Occipital lobe (tissue), 3 donors: ENCODE measurements at places on chromosomes 1 and 21.
A peak's percentile ranks its signal among the peaks of the same experiment; 100 is the strongest.

DNA sequence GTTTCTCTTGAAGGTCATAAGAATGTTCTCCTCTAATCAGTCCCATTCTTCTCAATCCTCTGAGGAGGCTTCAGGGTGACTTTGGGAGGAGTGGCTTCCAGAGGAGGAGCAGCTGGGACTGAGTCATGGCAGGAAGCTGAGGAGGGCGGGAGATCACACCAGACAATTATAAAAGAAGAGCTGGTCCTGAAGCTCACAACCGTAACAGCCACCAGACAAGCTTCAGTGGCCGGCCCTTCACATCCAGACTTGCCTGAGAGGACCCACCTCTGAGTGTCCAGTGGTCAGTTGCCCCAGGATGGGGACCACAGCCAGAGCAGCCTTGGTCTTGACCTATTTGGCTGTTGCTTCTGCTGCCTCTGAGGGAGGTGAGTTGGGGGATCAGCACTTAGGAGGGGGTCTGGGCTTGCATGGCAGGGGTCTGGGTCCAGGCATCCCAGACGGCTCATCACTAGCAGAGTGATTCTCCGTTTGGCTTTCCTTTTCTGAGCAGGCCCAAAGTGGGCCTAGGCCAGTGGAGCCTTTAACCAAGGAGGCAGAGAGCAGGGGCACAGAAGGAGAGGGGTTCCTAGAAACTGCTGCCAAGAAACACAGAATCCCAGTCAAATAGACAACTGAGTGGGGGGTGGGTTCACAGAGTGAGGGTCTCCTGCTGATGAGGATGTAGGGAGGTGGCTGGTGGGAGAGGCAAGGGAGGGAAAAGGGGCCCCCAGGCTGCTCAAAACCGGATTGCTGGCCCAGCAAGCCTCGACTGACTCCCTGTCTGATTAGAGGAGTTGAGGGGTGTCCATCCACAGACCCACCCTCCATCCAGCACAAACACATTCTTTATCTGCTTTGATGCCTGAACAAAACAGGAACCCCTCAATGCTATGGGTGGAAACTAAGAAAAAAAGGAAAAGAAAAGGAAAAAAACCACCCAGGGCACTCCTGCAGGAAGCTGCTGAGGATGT is at the start of gene ECM1:
Gene ECM1, plus strand, starts transcription at position 198 of the 953 bp plus-strand sequence. Its CDS starts 101 bp downstream, at position 299.
- peak; percentile 19 for DNase-seq

GRCh38 chr1:212782422-212783154 is 9.0 kb downstream of the NSL1 start:
- DNase-seq = no peak

GRCh38 chr1:211892577-211892976 is 62.0 kb upstream of the LPGAT1 start:
- DNase-seq = no peak

DNA sequence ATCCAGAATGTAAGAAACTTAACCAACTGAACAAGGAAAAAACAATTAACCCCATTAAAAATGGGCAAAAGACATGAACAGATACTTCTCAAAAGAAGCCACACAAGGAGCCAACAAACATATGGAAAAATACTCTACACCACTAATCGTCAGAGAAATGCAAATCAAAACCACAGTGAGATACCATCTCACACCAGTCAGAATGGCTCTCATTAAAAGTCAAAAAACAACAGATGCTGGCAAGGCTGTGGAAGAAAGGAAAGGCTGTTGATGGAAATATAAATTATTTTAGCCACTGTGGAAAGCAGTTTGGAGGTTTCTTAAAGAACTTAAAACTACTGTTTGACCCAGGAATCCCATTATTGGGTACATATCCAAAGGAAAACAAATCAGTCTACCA is 51.2 kb downstream of the RGS4 start:
- DNase-seq = no peak

GRCh38 chr21:45372732-45373355 is 32.1 kb upstream of the COL18A1 start:
- DNase-seq = no peak

DNA sequence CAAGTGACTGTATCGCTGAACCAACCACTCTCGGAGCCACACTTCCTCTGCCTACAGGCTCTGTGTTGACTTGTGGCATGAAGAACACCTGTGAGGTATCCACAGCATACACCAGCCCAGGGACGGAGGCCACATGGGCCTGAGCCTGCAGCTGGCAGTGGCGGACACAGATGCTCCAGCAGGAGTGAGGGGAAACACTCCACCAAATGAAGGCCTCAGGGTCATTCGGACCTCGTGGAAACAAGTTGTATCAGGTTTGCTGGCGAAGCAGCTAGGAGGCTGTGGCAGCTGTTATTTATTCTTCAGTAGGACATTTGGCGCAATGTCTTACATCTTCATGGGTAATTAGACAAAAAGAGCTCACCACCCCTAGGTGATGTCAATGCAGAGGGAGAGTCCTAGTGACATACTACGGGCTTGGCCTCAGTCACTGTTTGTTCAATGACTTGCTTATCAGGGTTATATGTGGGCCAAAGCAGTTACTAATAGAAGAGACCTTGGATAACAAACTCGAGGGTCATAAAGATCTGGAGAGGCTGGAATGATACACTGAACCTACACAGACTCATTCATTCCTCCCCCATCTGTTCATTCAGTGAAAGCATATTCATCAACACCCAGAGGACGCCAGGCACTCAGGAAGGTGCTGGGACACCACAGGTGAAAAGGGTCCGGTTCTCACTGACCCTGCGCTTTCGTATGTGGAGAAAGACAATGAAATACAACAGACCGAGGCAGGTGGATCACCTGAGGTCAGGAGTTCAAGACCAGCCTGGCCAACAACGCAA is 11.6 kb upstream of the ETS2 start:
- DNase-seq = no peak

- no peak for DNase-seq
These were observed 51.6 kb downstream of the SLC30A10 start for GRCh38 chr1:219876798-219877209.

- no peak for DNase-seq
These were observed 250.4 kb downstream of the NFIA start for GRCh38 chr1:61332796-61333195.

DNA sequence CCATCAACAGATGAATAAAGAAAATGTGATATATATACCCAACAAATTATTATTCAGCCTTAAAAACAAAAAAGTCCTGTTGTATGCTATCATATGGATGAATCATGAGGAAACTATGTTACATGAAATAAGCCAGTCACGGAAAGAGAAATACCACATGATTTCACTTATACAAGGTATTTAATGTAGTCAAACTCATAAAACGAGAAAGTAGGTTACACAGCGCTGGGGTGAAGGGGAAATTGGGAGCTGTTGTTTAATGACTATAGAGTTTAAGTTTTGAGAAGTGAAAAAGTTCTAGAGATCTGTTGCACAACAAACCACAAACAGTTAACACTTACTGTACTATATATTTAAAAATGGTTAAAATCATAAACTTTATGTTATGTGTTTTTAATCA is 58.5 kb downstream of the SLC25A24 start:
- DNase-seq = no peak

DNA sequence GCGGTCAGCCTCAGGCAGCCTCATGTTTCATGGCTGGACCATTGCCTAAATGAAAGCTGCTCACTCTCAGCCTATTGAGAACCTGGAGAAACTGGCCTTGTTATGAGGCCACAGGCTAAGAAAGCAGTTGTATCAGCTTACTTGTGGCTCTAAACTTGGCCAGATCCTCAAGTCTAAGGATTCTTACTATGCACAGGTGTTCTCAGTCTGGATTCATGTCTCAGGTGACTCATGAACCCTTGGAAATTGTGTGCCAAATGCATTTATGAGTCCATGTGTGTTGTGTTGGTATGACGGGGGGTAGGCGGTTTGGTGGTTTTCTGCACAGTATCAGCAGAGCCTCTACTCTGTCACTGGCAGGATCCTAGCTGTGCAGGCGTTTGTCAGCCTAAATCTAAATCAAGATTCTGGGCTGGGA is 90.4 kb downstream of the ROR1 start:
- DNase-seq = no peak

- DNase-seq = no peak
These were observed 38.3 kb downstream of the LRRN2 start for GRCh38 chr1:204647114-204647804.

DNA sequence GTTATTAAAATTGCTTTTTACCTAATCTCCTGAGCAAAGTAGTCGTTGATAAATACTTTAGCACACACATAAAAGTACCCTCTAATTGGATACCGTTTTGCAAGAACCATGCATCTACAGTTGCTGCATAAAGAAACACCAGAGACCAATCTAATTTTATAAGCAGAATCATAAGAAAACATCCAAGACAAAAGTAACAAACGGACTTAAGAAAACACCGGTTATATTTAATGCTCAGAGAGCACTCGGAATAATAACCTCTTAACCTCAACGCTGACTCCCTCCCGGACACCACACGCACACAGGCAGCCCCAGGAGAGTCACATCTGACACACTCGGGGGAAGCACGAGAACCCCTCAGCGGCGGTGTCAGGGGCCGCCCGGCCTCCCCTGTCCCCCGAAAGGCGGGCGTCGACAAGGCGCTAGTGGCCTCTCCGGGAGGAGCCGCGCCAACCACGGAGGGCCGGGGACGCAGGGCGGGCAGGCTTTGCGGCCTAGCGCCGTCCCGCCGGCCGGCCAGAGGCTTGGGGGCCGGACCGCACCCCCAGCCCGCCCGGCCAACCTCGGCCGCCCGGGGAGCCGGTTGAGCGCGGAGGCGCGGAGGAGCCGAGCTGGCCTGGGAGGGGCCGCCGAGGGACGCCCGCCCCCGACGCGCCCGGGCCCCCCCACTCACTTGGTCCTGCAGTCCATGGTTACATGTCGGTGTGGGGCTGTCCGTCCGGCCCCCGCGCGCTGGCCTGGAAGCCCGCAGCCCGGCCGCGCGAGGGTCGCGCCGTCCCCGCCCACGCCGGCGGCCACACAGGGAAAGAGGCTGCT is 606 bp downstream of the DENND1B start:
- DNase-seq = no peak

DNA sequence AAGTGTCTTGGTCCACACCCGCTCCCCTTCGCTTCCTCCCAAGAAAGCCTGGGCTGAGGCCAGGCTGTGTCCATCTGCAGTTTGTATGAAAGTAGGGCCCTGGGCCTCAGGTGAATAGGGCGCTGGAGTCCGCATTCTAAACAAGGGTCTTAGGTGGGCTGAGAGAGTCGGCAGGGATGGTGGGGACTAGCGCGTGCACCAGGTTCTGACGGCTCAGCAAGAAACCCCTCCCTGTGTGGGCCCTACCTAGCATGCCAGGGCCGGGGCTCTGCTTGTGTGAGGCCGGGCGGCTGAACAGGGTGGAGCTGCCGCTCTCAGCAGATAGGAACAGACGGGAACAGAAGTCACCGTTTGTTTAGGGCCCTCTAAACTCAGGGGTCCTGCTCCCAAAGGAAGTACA is 1.7 kb downstream of the ACTRT2 start:
- DNase-seq = no peak

DNA sequence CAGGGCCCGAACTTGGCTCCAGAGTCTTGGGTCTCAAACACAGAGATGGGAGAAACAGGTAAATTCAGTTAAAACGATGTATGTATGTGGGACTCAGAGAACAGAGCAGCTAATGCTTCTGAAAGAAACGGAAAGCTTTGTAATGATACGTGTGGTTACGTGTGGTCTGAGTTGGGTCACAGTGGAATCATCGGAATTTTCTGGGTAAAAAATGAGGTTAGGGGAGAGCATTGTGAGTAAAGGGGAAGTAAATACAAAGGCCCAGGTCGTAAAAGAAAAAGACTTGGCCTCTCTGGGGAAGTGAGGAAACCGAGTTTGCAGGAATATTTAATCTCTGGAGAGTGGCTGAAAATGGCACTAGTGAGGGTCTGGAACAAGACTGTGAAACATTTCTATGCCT is 8.3 kb downstream of the NHLH2 start:
- DNase-seq = no peak

- no peak for DNase-seq
These were observed 50.3 kb downstream of the MYSM1 start for GRCh38 chr1:58649555-58649954.

- DNase-seq = peak; percentile 18
These were observed 395.4 kb upstream of the BEND5 start for GRCh38 chr1:49171941-49172593.

GRCh38 chr1:13826591-13826990 is 126.6 kb downstream of the PRDM2 start:
- DNase-seq = no peak

GRCh38 chr1:223245411-223245810 is 102.4 kb upstream of the TLR5 start:
- DNase-seq = no peak

DNA sequence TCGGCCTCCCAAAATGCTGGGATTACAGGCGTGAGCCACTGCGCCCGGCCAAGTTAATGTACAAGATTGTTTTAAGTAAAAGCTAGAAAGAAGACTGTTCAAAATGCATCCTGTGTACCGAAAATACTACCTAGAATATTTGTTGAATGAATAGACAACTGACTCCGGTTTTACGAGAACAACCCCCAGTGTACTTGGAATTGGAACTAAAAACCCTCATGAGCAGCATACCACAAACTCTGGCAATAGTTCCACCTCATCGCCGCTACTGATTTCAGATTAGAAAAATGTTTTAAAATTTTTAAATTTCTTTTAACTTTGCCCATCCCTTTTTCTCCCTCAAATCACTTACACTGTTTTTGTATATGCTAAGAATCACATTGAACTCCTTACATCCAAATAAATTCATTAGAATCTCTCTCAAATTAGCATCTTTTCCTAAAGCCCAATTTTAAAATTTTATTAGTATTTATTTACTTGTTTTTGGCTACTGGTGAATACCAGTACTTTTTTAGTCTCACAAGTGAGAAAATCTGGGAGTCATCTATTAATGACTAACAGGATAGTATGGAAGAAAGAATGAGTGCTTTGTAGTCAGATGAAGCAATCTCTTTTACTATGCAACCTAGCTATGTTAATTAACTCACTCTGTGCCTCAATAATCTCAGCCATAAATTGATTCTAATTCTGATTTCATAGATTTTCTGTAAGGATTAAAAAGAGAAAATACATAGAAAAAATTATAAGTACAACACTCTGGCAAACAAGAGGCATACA is 95.1 kb downstream of the GPATCH2 start:
- no peak for DNase-seq

DNA sequence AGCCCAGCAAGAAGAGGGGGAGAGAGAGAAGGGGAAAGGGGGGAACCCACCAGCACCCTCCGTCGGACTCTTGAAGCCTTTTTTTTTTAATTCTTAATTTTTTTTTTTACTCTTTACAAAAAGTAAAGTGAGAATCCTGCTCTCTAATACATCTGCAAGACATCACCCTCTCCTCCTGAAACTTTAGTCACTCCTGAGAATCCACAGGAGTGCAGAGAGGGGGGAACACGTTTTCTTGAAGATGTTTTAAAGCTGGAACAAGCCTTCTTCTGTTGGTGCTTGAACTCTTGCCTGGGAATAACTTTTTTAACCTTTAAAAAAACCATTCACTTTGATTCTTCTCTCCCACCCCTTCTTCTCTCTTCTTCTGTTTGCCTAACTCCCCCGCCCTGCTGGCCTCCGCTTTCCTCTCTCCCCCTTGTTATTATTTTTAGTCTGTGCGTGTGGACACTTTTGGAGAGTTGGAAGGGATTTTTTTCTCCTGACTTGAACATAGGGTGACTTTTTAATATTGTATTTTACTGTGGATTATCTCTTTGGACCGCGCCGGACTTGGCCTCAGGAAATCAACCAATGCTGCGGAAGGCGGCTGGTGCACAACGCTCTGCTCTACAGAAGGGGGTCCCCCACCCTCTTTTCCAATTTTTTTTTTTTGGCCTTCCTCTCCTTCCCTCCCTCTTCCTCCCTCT is 383 bp upstream of the PRRX1 start:
- no peak for DNase-seq

GRCh38 chr1:111225717-111226400 is 1.7 kb upstream of the CHI3L2 start:
- DNase-seq = no peak
